ENCODE measurements at places on chromosomes 16 and 17.

DNA sequence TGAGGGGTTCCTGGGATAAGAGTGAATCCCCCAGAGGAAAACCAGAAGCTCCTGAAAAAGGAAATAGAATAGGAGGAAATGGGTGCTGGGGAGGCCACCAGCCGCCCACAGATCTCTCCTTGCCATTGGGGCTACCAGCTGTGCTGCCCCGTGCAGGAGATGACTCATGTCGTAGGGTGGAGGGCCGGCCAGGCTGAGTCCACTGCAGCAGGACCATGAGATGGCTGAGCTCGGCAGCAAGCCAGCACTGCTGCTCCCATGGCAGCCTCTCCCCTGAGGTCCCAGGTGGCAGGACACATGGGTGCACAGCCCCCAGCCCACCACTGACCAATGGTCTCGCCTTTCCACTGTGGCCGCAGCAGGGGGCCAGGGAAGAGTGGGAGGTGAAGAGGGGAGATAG lies 95.5 kb downstream of the GNAO1 start:
- H3K27me3 ChIP-seq = peaks cover 1% of the 10 kb centered on the region
- no peak overlapping the region for H3K27ac ChIP-seq

GRCh38 chr16:50574745-50575136 lies 26.5 kb downstream of the NKD1 start:
- no peak for DNase-seq
- H3K27me3 ChIP-seq = no peaks in the 10 kb centered on the region
- H3K36me3 ChIP-seq = no peaks in the 10 kb centered on the region
- H3K4me1 ChIP-seq = no peaks in the 10 kb centered on the region
- no peak overlapping the region for H3K27ac ChIP-seq

- H3K4me1 ChIP-seq = no peaks in the 10 kb centered on the region
- DNase-seq = no peak
- no peaks in the 10 kb centered on the region for H3K27me3 ChIP-seq
- H3K27ac ChIP-seq = no peak overlapping the region
- H3K4me3 ChIP-seq = no peak overlapping the region
Observed at GRCh38 chr16:10565167-10565566, 15.2 kb downstream of the EMP2 start.

DNA sequence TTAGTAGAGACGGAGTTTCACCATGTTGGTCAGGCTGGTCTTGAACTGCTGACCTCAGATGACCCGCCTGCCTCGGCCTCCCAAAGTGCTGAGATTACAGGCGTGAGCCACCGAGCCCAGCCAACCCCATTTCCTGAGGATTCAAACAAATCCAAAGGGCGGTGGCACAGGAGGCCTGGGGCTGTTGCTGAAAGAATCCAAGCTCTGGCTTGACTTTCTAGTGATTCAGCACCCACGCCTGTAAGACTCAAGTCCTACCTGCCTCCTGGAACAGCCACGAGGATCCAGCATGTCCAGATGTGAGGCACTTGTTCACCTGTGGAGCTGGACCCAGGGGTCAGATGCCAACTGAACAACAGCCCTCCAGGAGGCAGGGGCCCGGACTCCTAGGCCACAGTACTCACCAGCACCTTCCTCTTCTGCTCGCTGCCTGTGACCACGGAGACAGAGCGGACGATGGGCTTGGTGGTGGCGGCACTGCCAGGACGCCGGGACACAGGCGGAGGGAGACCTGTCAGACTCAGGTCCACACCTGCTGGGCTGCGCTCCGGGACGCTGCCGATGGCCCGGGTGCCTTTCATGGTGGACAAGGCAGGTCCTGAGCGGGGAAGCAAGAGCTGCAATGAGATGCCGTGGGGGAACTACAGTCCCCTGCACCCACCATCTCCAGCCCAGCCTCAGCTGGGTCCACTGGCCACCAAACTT lies 3.1 kb downstream of the CEP131 start:
- H3K27ac ChIP-seq = no peak overlapping the region
- H3K27me3 ChIP-seq = no peaks in the 10 kb centered on the region
- no peak overlapping the region for H3K4me3 ChIP-seq
- peaks cover 29% of the 10 kb centered on the region for H3K4me1 ChIP-seq

DNA sequence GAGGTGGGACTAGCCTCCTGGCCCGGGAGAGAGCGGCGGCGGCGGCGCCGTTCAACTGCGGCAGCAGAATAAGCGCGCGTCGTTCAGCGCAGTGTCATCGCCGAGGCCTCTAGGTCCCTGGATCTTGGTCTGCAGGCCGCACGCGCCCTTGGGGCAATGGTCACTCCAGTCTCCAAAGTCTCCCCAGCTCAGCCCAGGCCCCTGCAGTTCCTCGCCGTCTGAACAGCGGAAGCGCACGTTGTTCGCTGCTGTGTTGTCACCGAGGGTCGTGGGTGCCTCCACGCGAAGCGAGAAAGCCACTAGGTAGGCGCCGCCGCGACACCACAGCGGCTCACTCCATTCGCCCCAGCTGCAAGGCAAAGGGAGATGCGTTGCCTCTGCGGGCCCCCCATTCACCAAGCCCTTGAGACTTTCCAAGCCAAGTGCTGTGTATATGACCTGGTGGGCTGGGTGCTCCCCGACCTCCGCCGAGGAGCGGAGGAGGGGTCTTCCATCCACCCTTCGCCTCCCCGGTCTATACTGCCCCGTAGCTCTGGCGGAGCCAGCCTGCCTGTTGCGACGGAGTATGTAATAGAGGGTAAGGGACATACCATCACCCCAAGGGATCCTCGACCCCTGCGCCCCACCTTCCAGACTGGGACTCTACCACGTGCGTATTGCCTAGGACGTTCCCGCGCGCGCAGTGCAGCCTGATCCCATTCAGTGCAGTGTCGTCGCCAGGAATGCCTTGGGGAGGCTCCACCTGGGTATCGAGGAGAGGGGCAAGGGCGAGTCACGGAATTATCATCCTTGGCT lies 656 bp downstream of the VMO1 start:
- no peak for DNase-seq
- peaks cover 32% of the 10 kb centered on the region for H3K4me1 ChIP-seq
- H3K4me3 ChIP-seq = no peak overlapping the region
- no peaks in the 10 kb centered on the region for H3K36me3 ChIP-seq

GRCh38 chr17:63837962-63838600 lies 4.4 kb downstream of the SMARCD2 start:
- peaks cover 21% of the 10 kb centered on the region for H3K36me3 ChIP-seq
- H3K4me1 ChIP-seq = peaks cover 33% of the 10 kb centered on the region
- H3K27ac ChIP-seq = no peak overlapping the region
- no peak overlapping the region for H3K4me3 ChIP-seq

GRCh38 chr17:42704837-42705494 lies 22.6 kb downstream of the CNTNAP1 start:
- H3K27me3 ChIP-seq = no peaks in the 10 kb centered on the region
- no peaks in the 10 kb centered on the region for H3K4me1 ChIP-seq
- DNase-seq = no peak
- no peak overlapping the region for H3K27ac ChIP-seq

GRCh38 chr17:15650741-15651582 lies 31.5 kb upstream of the FBXW10B start:
- H3K36me3 ChIP-seq = no peaks in the 10 kb centered on the region
- no peak for DNase-seq
- H3K4me1 ChIP-seq = peaks cover 55% of the 10 kb centered on the region
- peak overlapping the region; percentile 75 for H3K27ac ChIP-seq
- no peaks in the 10 kb centered on the region for H3K27me3 ChIP-seq

GRCh38 chr16:1052721-1053120 lies 19.8 kb upstream of the SSTR5 start:
- H3K4me1 ChIP-seq = peaks cover 36% of the 10 kb centered on the region
- H3K36me3 ChIP-seq = no peaks in the 10 kb centered on the region
- no peak overlapping the region for H3K27ac ChIP-seq
- no peaks in the 10 kb centered on the region for H3K27me3 ChIP-seq

DNA sequence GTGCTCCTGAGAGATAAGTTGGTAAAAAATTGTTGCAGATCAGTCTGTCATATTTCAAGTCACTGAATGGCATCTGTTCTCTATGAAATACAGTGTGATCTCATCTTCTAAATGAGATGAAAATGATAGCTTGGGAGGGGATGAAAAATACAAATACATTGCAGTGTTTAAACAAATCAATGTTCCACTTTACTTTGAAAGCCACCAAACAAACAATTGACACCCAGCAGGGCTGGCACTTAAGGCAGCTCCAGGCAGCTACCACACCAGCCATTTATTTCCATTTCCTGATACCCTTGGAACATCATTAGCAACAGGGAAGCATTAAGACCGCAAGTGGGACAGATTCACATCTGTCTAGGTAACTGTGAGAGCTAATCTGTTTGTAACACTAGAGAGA lies 827.6 kb upstream of the KIF2B start:
- no peak overlapping the region for H3K27ac ChIP-seq
- no peaks in the 10 kb centered on the region for H3K27me3 ChIP-seq
- H3K36me3 ChIP-seq = no peaks in the 10 kb centered on the region
- H3K4me3 ChIP-seq = no peak overlapping the region

DNA sequence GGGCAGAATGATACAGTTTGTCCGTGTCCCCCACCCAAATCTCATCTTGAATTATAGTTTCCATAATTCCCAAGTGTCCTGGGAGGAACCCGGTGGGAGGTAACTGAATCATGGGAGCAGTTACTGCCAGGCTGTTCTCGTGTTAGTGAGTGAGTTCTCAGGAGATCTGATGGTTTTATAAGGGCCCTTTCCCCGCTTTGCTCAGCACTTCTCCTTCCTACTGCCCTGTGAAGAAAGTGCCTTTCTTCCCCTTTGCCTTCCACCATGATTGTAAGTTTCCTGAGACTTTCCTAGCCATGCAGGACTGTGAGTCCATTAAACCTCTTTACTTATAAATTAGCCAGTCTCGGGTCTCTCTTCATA lies 28.9 kb upstream of the SEC14L1 start:
- no peaks in the 10 kb centered on the region for H3K4me1 ChIP-seq
- no peak overlapping the region for H3K27ac ChIP-seq
- H3K27me3 ChIP-seq = no peaks in the 10 kb centered on the region
- H3K4me3 ChIP-seq = no peak overlapping the region
- no peak for DNase-seq
- H3K36me3 ChIP-seq = no peaks in the 10 kb centered on the region

- no peaks in the 10 kb centered on the region for H3K36me3 ChIP-seq
- H3K4me1 ChIP-seq = no peaks in the 10 kb centered on the region
- no peak overlapping the region for H3K4me3 ChIP-seq
- no peak for DNase-seq
Observed at GRCh38 chr17:27776882-27777624, 23.3 kb downstream of the NOS2 start.

DNA sequence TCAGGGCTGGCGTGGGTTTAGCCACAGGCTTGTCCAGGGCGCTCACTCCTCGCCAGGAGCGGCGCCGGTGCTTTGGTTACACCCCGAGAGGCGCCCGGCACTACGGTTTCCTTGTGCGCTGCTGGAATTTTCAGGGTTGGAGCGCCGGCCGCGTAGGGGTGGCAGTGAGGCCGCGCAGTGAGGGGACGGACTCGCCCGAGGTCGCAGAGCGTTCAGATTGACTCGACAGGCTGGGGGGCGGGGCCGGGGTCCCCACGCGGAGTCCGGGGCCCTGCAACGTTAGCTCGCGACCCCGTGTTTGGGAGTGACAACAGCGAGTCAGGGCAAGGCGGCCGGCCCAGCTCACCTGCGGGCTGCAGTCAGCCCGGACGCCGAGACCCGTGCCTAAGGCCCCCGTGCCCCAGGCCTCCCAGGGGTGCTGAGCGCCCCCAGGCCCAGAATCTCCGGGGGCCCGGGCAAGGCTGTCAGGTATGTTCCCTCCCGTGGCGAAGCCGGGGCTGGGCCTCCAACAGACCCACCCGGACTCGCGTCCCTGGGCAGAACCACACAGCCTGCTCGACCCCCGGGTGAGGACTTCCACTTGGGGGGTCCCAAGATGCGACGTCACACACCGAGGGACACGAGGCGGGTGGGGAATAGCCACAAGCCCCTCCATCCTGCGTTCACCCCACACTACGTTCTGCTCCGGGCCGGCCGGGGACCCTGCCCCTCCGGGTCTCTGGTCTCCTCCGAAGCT lies 1.3 kb upstream of the ACTG1 start:
- peaks cover 33% of the 10 kb centered on the region for H3K4me1 ChIP-seq
- peak overlapping the region; percentile 100 for H3K27ac ChIP-seq
- peak overlapping the region; percentile 81 for H3K4me3 ChIP-seq
- peaks cover 19% of the 10 kb centered on the region for H3K36me3 ChIP-seq
- H3K27me3 ChIP-seq = no peaks in the 10 kb centered on the region

- peak; percentile 46 for DNase-seq
- H3K27ac ChIP-seq = peak overlapping the region; percentile 0
- H3K36me3 ChIP-seq = peaks cover 26% of the 10 kb centered on the region
- H3K27me3 ChIP-seq = no peaks in the 10 kb centered on the region
Observed at GRCh38 chr16:56477096-56477878, 25.9 kb downstream of the OGFOD1 start.

GRCh38 chr16:78552716-78553115 lies 453.3 kb downstream of the WWOX start:
- no peak overlapping the region for H3K27ac ChIP-seq
- no peaks in the 10 kb centered on the region for H3K27me3 ChIP-seq
- H3K4me1 ChIP-seq = no peaks in the 10 kb centered on the region
- H3K36me3 ChIP-seq = no peaks in the 10 kb centered on the region
- DNase-seq = no peak
- no peak overlapping the region for H3K4me3 ChIP-seq

- no peak for DNase-seq
- peaks cover 19% of the 10 kb centered on the region for H3K27me3 ChIP-seq
- no peaks in the 10 kb centered on the region for H3K36me3 ChIP-seq
- H3K4me1 ChIP-seq = no peaks in the 10 kb centered on the region
Observed at GRCh38 chr16:17245776-17246175, 225.0 kb downstream of the XYLT1 start.

DNA sequence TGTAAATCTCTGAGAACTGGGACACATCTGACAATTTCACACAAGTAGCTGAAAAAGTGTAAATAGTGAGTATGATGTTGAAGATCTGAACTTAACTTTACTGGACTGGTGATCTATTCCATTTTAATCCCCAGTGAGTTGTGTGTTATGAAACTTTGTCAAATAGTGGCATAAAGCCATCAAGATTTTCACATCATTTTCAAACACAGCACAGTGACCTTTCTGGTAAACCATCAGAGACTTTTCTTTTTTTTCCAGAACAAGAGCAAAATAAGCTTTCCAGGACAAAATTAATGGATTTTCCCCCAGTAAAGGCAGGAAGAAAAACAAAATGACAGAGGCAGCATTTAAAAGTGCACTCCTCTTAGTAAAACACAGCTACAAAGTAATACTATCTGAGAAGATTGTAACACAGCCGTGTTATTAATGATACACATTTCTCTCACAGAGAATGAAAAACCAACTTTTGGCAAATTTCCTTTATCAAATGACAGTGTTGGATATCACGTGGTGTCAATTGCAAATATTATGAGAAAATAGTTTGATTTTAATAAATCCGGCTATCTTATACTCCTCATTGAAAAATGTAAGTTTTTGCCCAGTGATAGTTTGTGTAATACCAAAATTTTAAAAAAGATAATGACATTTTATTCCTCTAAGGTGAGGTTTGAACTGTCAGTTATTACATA lies 16.8 kb upstream of the COL1A1 start:
- no peaks in the 10 kb centered on the region for H3K27me3 ChIP-seq
- DNase-seq = no peak
- H3K4me1 ChIP-seq = peaks cover 25% of the 10 kb centered on the region
- peak overlapping the region; percentile 46 for H3K27ac ChIP-seq
- no peaks in the 10 kb centered on the region for H3K36me3 ChIP-seq

DNA sequence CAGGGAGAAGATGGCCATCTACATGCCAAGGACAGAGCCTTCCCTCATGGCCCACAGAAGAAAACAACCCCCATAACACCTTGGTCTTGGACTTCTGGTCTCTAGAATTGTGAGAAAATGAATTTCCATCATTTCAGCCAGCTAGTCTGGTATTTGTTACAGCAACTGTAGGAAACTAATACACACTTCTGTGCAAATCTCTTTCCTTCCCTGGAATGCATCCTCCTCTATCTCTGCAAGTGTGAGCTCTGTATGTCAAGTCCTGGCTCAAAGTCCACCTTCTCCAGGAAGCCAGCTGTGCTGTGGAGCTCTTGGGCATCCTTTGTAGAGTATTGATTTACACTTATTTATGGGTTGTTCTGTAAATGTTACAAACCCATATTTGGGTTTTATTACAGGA lies 89.7 kb downstream of the SDK2 start:
- peaks cover 24% of the 10 kb centered on the region for H3K27me3 ChIP-seq
- no peaks in the 10 kb centered on the region for H3K36me3 ChIP-seq
- no peak overlapping the region for H3K4me3 ChIP-seq
- H3K4me1 ChIP-seq = no peaks in the 10 kb centered on the region
- H3K27ac ChIP-seq = no peak overlapping the region
